Activated CD4-positive, alpha-beta T cell treated with anti-CD3 and anti-CD28 coated beads for 48 hours (primary cell): ENCODE measurements at places on chromosomes 2 and 18.

- DNase-seq = no peak
Observed at GRCh38 chr2:16006537-16007166, 66.3 kb downstream of the MYCN start.

GRCh38 chr18:57107140-57107832, 39.6 kb upstream of the BOD1L2 start:
- no peak for DNase-seq

GRCh38 chr2:28616396-28616999, 120.6 kb downstream of the PLB1 start:
- no peak for DNase-seq

- no peak for DNase-seq
Observed at GRCh38 chr2:147172493-147173188, 672.2 kb upstream of the ACVR2A start.

- no peak for DNase-seq
Observed at GRCh38 chr2:128304715-128305554, 13.7 kb downstream of the HS6ST1 start.

DNA sequence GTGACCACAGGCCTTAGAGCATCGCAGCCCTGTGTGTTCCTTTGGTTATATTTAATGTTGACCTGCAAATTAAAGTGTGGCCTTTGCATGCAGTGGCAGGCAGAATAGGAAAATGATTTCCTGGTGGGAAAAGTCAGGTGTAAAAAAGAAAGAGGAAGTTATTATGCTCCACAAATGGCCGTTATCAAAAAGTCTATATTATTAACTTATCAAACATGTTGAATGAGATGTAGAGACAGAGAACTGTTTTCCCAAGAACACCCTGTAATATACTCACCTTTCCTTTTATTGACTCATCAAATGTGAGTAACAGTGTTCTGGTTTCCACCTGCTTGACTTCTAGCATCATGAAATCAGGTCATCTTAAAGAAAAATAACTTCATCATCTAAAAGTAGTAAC, 35.3 kb downstream of the MEIS1 start:
- DNase-seq = no peak

DNA sequence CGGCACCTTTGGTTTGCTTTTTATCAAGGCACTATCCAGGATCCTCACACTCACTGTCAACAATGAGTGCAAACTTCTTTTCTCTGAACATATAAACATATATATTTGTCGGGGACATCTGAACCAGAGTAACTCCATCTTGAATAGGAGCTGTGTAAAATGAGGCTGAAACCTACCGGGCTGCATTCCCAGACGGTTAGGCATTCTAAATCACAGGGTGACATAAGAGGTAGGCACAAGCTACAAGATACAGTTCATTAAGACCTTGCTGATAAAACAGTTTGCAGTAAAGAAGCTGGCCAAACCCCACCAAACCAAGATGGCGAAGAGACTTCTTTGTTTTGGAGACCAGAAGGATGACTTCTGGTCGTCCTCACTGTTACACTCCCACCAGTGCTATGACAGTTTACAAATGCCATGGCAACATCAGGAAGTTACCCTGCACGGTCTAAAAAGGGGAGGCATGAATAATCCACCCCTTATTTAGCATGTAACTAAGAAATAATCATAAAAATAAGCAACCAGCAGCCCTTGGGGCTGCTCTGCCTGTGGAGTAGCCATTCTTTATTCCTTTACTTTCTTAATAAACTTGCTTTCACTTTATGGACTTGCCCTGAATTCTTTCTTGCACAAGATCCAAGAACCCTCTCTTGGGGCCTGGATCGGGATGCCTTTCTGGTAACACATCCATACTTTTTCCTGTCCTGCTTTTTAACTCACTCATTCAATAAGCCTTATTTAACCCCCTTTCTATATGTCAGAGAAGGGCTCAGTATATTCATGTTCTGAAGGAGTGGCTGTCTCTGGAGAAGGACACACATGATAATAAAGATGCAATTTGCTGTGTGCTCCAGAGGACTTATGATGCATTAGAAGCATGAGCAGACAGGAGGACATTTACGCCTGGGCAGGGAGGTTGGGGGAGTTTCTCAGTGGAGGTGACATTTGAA, 65.4 kb downstream of the TACR1 start:
- no peak for DNase-seq

DNA sequence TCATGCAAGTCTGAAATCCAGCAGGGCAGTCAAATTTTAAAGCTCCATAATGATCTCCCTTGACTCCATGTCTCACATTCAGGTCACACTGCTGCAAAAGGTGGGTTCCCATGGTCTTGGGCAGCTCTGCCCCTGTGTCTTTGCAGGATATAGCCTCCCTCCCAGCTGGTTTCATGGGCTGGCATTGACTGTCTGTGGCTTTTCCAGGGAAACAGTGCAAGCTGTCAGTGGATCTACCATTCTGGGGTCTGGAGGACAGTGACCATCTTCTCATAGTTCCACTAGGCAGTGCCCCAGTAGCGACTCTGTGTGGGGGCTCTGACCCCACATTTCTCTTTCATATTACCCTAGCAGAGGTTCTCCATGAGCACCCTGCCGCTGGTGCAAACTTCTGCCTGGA, 220.6 kb upstream of the COPS8 start:
- no peak for DNase-seq

DNA sequence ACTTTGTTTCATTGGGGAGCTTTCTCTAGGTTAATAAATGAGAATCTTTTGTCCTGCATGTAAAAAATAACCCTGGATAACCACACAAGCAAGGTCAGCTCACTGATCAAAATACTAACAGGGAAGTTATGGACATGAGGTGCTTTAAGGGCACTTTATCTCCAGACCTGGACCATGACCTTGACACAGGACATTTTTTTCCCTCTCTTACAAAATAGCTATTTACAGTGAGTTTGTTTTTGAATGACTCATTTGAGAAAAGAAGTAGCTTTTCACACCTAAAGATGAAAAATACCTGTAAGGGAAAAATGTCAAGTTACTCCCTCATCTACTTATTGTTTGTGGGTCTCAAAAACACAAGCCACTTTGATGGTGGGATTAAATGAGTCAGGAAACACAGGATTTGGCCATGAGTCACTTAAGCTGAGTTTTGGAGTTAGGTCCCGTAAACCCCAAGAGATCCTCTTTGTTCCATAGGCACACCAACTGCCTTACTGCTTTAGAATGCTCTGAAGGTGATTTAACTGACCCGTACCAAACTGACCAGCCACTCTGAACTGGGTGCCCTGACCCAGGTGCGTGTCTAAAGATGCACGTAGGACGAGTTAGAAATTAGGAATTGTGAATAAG, 479.3 kb upstream of the NXPH2 start:
- no peak for DNase-seq

DNA sequence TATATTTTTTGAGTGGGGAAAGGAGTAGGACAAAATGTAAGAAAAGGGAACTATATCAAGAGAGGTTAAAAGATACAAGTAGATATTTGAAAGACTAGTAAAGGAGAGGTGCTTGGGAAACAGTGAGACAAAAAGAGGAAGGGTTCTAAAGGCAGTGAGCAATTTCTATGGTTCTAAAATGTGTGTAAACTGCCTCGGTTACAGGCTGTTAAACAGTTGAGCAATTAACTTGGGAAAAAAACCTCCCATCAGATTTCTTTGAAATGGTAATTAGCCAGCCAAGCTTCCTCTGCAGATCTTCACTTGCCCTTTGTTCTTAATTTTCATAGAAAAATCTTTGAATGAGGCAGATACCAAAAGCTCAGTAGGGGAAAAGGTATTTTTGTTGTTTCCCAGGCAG, 238.7 kb upstream of the KCNH7 start:
- no peak for DNase-seq

DNA sequence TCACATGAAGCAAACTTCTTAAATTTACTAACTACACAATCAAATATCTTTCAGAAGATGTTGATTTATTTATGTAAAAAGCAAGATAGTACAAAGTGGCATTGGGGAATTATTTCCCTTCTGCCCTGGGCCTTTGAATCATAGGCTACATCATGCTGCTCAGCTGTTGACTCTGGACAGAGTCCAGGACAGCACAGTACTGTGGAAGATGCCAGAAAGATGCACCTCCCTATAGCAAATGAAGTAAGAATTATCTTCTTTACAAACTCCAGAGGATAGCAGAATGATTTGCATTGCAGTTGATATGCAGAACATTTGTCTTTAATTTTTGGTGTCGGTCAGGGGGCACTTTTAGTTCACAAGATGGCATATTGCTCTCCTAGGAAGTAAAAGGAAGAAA, 1354.5 kb upstream of the ZEB2 start:
- DNase-seq = no peak

GRCh38 chr2:143574069-143574468, 444.9 kb downstream of the ARHGAP15 start:
- DNase-seq = no peak

- no peak for DNase-seq
Observed at GRCh38 chr2:203732953-203733510, 26.6 kb downstream of the CD28 start.

- DNase-seq = no peak
Observed at GRCh38 chr2:23629772-23630480, 244.9 kb downstream of the KLHL29 start.

- no peak for DNase-seq
Observed at GRCh38 chr2:180231015-180231414, 223.9 kb upstream of the CWC22 start.

DNA sequence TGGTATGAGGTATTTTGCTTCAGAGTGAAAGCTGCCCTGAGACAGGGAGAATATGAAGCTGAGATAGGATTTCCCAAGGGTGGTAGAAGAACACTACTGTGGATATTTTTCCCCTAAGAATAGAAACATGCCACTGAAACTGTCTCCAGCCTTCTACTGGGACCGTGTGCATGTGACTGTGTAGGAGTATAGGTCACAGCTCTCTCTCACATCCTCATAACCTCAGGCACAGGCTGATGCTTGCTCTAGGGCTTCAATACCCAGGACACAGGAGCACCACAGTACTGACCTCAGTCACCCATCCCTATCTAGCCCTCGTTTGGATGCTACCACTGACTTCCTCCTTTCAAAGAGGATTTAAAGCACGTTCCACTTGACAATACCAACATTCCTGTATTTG, 67.2 kb downstream of the REV1 start:
- DNase-seq = no peak

DNA sequence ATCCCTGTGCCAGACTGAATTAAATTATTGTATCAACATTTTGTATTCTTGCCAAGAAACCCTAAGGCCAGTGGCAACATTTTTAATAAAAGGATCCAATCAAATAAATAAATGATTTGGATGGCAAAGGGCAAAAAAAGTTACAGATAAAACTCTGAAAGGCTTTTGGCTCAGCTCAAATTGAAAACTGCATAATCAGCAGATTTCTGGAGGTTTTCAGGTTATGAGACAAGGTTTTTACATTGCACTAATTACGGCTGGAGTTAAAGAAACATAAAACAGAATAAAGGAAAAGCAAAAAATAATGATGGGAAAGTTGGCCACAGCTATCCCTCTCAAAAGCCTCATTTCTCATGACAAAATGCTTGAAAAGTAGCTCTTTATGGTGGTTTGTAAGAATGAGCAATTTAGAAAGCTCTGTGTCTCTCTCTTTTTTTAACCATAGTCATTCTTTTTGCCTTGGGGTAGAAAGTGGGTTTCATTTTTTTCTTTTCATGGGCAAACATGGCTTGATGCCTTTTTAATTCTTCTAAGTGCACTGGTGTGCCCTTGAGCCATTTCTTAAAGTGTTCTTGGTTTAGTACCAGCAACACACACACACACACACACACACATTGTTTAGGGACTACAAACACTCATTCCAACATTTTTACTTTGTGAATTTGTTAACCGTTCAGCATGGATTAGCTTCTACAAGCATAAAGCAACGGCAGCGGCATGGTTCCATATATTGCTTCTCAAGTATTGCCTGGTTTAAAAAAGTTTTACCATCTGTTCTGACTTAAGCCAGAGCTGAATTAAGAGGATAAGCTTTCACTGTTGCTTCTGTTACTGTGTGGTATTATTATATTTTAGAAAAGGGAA, 747.1 kb upstream of the FSHR start:
- no peak for DNase-seq

DNA sequence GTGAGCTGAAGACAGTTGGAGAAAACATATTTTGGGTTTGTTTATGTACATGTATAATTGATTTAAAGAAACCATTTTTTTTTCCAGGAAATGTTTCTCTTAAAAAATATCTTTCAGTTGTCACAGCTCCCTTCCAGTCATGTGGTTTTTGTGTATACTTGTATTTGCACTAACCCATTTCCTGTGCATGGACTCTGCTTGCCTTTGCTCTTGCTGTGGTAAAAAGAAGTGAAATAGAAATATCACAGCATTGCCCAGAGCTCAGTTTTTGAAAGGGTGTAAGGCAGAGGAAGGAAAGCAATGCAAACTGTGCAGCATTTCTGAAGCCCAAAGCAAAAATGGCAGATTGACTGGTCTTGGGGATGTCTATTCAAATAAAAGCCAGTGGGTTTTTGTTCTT, 10.4 kb upstream of the DOCK10 start:
- no peak for DNase-seq

DNA sequence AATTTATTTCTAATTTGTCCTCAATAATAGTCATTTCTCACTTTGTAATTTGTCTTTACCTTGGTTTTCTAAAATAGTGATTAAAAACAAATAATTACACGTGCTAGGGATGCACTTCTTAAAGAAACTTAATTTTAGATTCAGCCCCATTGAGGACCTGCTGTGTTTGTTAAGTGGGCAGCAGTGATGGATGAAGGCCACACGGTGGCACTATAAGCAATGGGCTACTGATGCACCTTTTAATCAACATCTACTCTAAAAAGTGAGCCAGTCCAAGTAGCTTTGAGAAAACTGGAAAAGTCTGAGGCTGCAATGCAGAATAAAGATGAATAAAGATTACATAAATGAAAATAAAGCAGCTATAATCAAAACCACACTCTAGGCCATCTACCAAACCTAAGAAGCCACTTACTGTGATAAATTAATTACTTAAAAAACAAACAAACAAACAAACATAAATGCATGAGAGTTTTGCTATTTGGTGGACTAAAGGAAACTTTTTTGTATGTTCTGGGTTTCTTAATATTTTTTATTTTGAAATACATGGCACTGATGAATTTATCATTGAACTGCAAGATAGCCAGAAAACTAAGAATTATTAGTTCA, 89.3 kb downstream of the PDE11A start:
- peak; percentile 21 for DNase-seq

GRCh38 chr2:227132986-227133385, 31.0 kb downstream of the COL4A4 start:
- DNase-seq = no peak

GRCh38 chr2:42261518-42262195, 92.5 kb downstream of the EML4 start:
- DNase-seq = no peak

- DNase-seq = no peak
Observed at GRCh38 chr18:9638886-9639285, 24.5 kb upstream of the PPP4R1 start.

- DNase-seq = no peak
Observed at GRCh38 chr18:45993438-45993837, 26.3 kb upstream of the EPG5 start.

DNA sequence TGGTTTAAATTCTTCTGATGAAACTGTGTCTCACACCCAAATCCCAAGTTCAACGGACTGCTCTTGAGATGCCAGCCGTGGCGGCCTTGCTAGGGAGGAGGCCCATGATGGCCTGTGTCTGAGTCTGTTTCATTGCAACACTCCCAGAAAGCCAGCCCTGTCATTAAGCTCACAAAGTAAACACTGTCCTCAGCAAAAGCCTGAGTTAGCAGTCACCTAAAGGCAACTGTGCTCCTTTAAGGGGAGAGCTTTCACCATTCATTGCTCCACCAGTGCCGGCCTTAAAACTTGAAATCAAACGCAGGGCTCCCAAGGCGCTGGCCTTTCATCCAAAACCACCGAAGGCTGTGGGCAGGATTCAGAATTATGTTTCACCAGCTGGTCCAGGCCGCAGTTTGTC, 42.5 kb upstream of the PPP1CB start:
- no peak for DNase-seq
